Activated naive CD4-positive, alpha-beta T cell treated with anti-CD3 and anti-CD28 coated beads for 36 hours (primary cell): ENCODE measurements at places on chromosomes 11 and 22. TPM values are rescaled to one million over a fixed set of nuclear protein-coding genes. Genes with fewer than 3 reads are reported as not detected.
A peak's percentile ranks its signal among the peaks of the same experiment; 100 is the strongest.

DNA sequence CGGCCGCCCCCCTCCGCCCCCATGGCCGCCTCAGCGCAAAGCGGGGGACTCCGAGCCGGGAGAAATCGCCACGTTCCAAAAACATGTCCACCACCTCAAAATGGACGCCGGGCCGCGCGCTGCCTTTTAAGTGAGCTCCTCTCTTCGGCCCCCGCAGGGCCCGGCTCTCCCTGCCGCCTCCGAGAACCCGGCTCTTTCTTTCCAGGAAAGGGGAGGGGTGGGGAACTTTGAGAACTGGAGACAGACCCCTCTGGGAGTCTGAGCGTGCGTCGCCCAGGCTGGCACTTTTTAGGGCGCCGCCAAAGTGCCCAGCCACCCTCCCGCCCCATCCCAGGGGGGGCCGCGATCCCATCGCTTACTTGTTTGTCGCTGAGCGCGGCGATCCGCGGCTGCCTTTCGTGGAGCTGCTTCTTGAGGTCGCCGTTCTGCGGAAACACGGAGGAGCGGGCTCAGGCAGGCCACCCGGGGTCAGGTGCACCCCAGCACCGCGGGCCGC, 1.6 kb downstream of the PHF21B start:
- peaks cover 61% of the 10 kb centered on the region for H3K27me3 ChIP-seq
- H3K4me1 ChIP-seq, result peaks cover 15% of the 10 kb centered on the region
- DNase-seq, result peak; percentile 12
- no peak overlapping the region for H3K4me3 ChIP-seq
- H3K27ac ChIP-seq, result no peak overlapping the region

CTSC gene
- 22.2 TPM for total RNA-seq

DNA sequence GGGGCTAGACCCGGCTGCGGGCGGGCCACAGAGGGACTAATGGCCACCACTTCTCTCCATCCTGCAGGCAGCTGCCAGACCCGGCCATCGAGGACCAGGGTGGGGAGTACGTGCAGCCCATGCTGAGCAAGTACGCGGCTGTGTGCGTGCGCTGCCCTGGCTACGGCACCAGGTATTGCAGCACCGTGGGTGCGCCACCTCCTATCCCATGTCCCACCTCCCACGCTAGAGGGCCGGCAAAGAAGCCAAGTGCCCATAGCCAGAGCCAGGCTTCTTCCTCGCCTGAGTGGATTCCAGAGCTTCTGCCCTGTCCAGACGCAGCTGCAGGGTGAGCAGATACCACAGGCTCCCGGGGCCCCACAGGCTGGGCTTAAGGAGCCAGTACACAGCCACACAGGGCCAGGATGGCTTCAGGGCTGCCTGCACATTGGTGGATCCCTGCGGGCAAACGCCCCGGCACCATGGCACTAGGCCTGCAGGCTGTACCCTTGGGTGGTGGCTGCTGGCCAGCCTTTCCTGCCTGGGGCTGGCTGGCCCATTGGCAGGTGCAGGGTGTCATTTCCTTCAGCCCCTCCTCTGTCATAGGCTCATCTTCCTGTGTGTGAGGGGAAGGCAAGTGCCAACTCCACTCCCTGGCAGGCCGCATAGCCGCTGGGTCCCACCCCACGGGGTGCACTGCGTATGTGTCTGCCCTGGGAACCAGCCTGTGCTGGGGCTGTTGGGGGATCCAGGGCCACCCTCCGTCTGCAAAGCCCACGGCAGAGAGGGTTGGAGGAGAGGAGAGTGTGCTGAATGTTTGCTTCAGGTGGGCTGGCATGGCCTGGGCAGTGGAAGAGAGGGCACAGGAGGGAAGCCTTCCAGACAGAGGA, 16.5 kb upstream of the DGCR8 start:
- H3K4me3 ChIP-seq, result no peak overlapping the region
- H3K4me1 ChIP-seq, result no peaks in the 10 kb centered on the region
- peaks cover 2% of the 10 kb centered on the region for H3K36me3 ChIP-seq
- no peak overlapping the region for H3K27ac ChIP-seq
- no peak for DNase-seq
- H3K27me3 ChIP-seq, result no peaks in the 10 kb centered on the region

- H3K27ac ChIP-seq, result no peak overlapping the region
- peaks cover 7% of the 10 kb centered on the region for H3K4me1 ChIP-seq
- DNase-seq, result no peak
- H3K36me3 ChIP-seq, result peaks cover 12% of the 10 kb centered on the region
- no peak overlapping the region for H3K4me3 ChIP-seq
These were observed 45.2 kb downstream of the CLPB start for GRCh38 chr11:72389116-72389515.

CFAP300 gene
- not detected for total RNA-seq

GUCY1A2 gene
- not detected for total RNA-seq

DCUN1D5 gene
- 52.6 TPM for total RNA-seq

GRCh38 chr11:17449158-17449557, 27.5 kb downstream of the ABCC8 start:
- no peak overlapping the region for H3K27ac ChIP-seq
- no peaks in the 10 kb centered on the region for H3K36me3 ChIP-seq

DNA sequence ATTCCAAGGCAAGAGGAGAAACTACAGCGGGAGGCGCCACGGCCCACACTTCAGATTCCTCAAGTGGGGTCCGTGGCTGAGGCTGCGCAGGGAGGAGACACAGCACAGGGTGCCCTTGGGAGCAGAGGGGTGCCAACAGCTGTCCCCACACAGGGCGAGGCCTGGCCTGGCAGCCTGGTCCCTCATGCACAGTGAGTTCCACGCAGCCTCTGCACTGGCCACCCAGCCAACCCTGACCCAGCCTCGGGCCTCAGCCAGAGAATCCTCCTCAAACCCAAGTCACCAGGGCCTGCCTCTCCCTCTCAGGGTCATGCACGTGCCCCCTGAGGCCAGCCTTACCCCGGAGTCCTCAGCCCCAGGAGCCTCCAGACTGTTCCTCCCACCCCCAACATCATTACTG, 22.4 kb upstream of the MOB2 start:
- H3K4me1 ChIP-seq, result peaks cover 33% of the 10 kb centered on the region
- no peak overlapping the region for H3K27ac ChIP-seq

DNA sequence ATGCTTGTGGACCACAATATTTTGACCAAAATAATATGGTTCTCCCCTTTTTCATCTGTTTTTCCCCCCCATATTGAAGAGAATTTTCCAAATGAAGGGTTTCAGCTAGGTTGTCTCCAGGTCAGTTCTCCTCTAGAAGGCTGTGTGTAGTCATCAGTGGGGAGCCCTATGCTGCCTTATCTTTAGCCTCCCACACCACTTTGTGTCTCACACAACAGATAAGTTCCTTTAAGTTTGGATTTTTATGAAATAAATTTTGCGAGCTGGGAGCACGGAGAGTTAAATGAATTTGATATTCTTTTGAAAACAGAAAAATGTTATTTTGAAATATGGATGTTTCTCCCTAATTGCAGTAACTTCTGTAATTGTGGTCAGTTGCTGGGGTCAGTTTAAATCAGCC, 28.9 kb downstream of the PAX6 start:
- peaks cover 8% of the 10 kb centered on the region for H3K36me3 ChIP-seq
- H3K4me1 ChIP-seq, result no peaks in the 10 kb centered on the region
- no peaks in the 10 kb centered on the region for H3K27me3 ChIP-seq
- no peak overlapping the region for H3K4me3 ChIP-seq

DNA sequence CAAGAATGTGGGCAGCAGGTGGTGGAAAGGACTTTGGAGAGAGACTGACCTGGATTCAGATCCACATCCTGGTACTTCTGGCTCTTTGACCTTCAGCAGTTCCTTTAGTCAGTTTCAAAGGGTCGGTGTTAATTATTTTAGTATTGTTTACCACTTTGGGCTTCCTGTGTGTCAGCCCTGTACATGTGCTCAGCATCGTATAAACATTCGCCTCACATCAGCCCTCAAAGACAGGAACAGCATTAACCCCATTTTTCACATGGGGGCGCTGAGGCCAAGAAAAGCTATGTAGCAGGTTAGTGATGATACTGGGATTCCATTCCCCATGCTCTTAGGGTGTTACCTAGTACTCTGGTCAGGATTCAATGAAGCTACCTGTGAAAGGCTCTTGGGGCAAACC, 72.1 kb upstream of the YWHAH start:
- H3K4me3 ChIP-seq, result no peak overlapping the region
- H3K4me1 ChIP-seq, result no peaks in the 10 kb centered on the region
- H3K36me3 ChIP-seq, result peaks cover 15% of the 10 kb centered on the region
- no peak overlapping the region for H3K27ac ChIP-seq

KCNC1 gene
- not detected for total RNA-seq

DNA sequence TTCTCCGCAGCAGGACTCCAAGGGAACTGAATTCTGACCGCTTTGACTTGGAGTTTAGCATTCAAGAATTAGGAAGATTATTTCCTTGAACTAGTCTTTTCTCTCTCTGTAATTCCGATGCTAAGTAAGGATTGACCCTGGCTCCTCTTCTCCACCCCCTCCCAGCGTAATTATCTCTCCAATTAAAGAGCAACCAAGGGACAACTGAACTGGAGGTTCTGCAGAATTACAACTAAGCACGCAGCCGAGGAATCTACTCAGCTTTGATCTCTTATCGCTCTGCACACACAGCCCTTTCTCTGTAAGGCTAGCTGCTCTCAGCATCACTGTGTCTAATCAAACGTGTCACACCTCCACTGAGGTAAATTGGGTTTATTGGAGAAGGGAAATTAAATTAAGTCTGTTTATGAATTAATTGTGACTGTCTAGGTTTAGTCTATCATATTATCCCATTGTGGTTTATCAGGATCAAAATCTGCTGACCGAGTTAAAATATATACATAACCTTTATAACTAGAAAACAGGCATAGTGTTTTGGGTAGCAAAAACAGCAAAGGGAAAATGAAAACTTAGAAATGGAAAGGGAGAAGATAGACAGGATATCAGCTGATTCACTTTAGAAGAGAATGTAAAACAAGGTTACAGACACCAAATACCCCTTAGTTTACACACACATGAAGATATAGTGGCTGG, 241.3 kb upstream of the LARGE1 start:
- no peak for DNase-seq
- H3K36me3 ChIP-seq, result no peaks in the 10 kb centered on the region
- H3K4me1 ChIP-seq, result no peaks in the 10 kb centered on the region
- no peak overlapping the region for H3K27ac ChIP-seq
- peaks cover 5% of the 10 kb centered on the region for H3K27me3 ChIP-seq

GRCh38 chr11:98104249-98104648, 916.5 kb upstream of the CNTN5 start:
- H3K36me3 ChIP-seq, result no peaks in the 10 kb centered on the region
- DNase-seq, result no peak
- no peak overlapping the region for H3K4me3 ChIP-seq
- H3K27me3 ChIP-seq, result no peaks in the 10 kb centered on the region

DNA sequence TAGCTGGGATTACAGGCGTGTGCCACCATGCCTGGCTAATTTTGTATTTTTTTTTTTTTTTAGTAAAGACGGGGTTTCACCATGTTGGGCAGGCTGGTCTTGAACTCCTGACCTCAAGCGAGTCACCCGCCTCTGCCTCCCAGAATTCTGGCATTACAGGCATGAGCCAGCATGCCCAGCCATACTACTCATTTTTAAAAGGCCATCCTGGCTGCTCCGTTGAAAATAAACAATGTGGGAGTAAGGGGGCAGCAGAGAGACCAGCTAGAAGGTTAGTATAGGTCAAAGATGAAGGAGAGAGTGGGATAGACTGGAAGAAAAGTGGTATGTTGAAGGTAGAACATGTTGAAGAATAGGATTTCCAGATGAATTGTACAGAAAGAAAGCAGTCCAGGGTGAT, 17.6 kb upstream of the LIN7C start:
- no peak for DNase-seq
- no peak overlapping the region for H3K4me3 ChIP-seq
- peaks cover 2% of the 10 kb centered on the region for H3K27me3 ChIP-seq

C11orf16 gene
- total RNA-seq, result not detected

GRCh38 chr11:79482800-79483199, 42.0 kb upstream of the TENM4 start:
- H3K4me1 ChIP-seq, result no peaks in the 10 kb centered on the region
- no peak for DNase-seq
- no peaks in the 10 kb centered on the region for H3K36me3 ChIP-seq

DNA sequence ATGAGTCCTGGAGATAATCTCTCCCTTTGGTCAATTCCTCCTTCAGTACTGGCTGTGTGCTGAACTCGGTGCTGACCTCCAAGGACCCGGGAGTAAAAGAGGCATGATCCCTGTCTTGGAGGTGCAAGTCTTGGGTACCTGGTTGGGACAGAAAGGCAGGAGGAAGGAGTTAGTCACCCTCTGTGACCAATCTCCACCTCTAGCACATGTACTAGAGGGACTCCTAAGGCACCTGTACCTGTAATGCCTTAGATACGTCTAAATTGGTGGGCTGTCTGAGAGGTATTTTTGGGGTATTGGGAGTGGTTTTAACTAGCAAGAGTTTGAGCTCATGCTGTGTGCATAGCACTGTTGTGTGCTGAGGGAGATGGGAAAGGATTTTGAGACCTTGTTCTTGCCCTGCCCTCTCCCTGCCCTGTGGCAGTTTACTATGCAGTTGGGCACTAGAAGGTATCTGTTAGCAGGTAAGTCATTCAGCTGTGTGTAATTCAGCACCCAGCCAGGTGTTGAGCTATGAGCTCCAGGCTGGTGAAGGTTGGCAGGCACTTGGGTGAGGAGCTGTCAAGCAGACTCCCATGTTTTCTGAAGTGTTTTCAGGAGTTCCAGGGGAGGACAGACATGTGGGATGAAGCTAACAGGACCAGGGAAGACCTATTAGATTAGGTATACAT, 2.5 kb downstream of the PANX1 start:
- no peak overlapping the region for H3K4me3 ChIP-seq
- DNase-seq, result no peak
- H3K27ac ChIP-seq, result no peak overlapping the region
- H3K27me3 ChIP-seq, result no peaks in the 10 kb centered on the region
- peaks cover 3% of the 10 kb centered on the region for H3K36me3 ChIP-seq

- no peak overlapping the region for H3K27ac ChIP-seq
- no peak for DNase-seq
- peaks cover 22% of the 10 kb centered on the region for H3K4me1 ChIP-seq
- no peak overlapping the region for H3K4me3 ChIP-seq
- H3K36me3 ChIP-seq, result no peaks in the 10 kb centered on the region
These were observed 40.2 kb downstream of the MICAL3 start for GRCh38 chr22:17984114-17984513.

GRCh38 chr11:95154514-95154913, 64.9 kb downstream of the ENDOD1 start:
- DNase-seq, result peak; percentile 89
- H3K27me3 ChIP-seq, result peaks cover 1% of the 10 kb centered on the region
- H3K27ac ChIP-seq, result no peak overlapping the region
- H3K4me3 ChIP-seq, result no peak overlapping the region
- no peaks in the 10 kb centered on the region for H3K36me3 ChIP-seq
